Stimulated activated effector memory CD8-positive, alpha-beta T cell treated with anti-CD3 and anti-CD28 coated beads, Interleukin-12 subunit alpha, Interleukin-12 subunit beta, amount 100 ng/mL, for 72 hours (primary cell): ENCODE measurements at places on chromosomes 5 and 9.

GRCh38 chr5:59342181-59342580 lies 551.3 kb downstream of the PDE4D start:
- DNase-seq = no peak

DNA sequence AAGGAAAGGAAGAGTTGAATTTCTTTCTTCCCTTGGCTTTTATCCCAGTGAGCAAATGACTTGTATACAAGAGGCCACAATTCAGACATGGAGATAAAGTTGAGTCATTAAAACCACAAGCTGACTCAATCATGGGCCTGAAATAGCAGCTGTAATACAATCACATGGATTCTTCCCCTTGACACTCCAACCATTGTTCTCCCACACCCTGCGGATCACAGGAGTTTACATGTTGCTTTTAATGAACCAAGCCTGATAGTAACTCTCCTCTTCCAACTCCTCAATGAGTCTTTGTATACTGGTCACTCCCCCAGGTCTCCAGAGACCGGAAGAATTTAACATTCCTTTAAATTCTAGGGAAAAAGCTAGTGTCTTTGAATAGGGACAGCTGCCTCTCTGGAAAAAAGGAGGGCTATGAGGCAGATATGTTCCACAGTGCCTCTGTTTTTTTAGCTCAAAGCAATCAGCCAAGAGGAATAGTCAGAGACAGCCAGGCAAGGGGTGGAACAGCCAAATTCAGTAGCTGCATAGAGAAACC lies 32.4 kb downstream of the PCDHGC5 start:
- DNase-seq = no peak

- DNase-seq = no peak
Observed at GRCh38 chr5:87151547-87151946, 116.1 kb upstream of the RASA1 start.

GRCh38 chr5:95966005-95966404 lies 4.4 kb upstream of the ELL2 start:
- no peak for DNase-seq

GRCh38 chr5:138230261-138230660 lies 17.1 kb upstream of the CDC23 start:
- no peak for DNase-seq

DNA sequence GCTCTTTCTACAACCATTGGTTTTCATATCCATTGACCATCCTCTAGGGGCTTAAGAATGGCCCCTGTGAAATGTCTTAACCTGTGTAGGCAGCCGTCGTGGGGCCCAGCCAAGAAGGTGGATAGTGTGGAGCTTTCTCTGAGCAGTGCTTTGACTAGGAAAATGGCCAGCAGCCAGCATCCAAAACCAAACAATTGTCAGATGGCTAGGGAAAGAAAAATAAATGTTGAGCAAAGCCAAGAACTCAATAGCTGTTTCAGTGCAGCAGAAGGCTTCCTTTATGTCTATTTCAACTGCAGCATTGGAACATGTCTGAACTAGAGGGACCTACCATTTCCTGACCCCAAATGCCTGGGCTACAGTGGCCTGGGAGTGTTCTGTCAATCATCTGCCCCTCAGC lies 374.9 kb downstream of the TLE4 start:
- no peak for DNase-seq

- no peak for DNase-seq
Observed at GRCh38 chr9:131385296-131385695, 8.6 kb upstream of the PRRC2B start.

DNA sequence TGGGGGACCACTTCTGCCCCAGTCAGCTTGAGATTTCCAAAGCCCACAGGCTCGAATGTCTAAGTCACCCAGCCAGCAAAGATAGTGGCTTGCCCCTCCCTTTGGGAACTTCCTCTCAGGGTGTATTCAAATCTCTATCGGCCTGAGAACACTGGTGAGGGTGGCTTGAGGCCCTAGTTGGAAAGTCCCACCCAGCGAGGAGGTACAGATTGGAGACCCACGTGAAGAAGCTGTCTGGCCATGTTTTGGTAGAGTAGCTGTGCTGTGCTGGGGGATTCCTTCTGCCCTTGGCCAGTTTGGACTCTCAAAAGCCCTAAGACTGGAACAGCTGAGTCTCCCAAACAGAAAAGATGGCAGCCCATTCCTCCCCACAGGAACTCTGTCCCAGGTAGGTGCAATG lies 172.7 kb upstream of the RIOK2 start:
- DNase-seq = no peak

- DNase-seq = no peak
Observed at GRCh38 chr5:37005946-37006540, 129.5 kb downstream of the NIPBL start.

DNA sequence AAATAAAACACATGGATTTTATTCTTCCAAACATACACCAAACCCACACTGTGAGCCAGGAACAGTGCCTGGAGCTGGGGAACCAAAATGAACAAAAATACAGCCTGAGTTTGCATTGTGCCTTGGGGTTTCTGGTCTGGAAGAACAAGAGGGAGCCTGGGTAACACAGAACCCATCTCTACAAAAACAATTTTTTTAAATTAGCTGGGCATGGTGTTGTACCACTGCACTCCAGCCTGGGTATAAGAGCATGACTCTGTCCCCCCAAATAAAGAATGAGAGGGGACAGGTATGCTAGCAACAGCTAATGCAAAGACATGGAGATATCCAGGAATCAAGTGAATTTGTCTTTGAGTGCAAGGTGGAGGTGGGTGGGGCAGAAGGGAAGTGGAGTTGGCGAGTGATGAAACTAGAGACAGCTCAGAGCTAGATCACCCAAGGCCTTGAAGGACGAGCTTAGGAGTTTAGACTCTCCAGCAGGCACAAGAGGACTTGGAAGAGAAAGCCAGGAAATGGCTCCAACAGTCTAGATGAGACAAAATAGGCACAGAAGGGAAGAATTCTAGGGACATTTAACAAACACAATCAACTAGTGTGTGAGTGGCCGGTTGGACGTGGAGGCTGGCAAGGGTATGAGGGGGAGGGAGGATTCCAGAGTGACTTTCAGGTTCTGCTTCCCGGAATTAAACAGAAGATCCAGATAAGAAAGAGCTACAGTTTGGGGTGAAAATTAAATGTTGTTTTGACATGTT lies 47.4 kb downstream of the FNBP1 start:
- no peak for DNase-seq

DNA sequence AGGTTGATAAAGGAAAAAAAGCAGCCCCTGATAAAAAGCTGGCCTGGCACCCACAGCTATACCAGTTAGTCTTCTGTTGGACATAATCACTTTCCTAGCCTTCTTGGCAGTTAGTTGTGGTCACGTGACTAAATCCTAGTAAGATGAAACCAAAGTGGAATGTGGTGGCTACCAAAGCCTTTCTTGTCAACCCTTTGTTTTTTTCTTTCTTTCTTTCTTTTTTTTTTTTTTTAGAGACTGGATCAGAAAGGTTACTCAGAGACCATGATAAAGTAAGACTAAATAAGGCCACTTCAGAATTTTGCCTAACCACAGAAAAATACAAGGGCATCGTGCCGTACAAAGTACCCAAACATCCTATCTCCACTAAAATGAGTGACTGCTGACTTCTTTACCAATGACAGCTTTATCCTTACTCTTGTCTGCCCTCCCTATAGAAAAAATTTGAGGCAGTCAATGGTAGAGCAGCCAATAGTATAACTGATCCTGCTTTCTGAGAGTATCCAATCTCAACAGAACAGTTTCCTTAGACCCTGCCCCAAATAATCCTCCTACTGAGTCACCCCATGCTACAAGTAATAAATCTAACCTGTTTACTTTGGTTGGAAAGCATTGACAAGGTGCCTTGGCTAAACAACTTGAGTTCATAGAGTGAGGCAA lies 14.2 kb upstream of the KIF27 start:
- no peak for DNase-seq

DNA sequence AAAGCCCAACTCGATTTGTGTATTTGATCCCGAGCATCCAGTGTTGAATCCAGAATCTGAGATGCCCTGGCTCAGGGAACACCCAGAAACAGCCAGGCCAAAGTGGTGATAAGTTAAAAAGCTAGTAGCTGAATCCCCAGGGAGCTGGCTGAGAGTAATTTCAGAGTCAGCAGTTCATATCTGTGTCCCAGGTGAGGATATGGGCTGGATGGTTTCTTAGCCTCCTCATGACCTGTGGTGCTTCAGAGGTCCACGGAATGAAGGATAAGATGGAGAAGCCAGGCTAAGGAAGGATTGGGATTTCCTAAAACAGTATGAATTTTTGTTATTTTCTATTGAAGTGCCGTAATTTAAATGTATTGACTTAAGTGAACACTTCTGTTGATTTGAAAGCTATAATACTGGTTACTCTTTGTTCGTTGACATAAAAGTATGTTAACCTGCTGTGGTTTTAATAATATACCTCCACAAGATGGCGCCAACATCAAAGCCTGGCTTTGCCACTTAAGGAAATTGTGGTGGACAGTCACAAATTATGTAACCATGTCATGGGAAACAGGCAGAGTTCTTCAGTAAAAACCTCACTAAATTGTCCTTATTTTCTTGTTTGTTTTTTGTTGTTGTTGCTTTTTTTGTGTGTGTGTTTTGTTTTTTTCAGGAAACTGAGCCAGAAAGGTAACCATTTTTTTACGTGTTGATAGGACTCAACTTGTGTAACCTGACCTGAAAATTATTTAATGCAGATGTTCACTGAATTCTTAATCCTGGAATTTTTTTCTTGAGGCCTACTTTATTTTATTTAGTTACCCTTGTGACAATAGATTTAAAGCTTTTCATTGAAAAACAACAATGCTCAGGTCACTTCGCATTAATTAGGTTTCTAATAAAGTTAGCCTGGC lies 11.4 kb downstream of the MTAP start:
- no peak for DNase-seq

GRCh38 chr5:1174122-1174936 lies 27.1 kb upstream of the SLC6A19 start:
- peak; percentile 43 for DNase-seq

DNA sequence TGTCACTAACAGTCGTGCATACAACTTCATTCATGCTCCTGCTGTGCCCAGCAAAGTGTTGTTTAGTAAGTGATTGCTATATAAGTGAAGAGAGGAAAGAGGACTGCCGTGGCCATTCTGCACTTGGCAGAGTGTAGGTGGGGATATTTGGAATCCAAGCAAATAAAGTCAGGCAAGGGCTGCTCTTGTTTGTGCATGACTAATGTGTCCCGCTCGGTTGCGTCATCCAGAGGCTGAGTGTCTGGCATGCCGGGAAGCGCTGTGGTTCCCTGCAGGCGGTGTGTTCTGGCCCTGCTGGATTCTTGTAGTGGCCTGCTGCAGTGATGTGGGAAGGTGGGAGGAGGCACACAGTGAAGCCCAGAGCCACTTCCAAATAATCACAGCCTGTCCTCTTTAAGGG lies 136.9 kb upstream of the ANKH start:
- DNase-seq = no peak

DNA sequence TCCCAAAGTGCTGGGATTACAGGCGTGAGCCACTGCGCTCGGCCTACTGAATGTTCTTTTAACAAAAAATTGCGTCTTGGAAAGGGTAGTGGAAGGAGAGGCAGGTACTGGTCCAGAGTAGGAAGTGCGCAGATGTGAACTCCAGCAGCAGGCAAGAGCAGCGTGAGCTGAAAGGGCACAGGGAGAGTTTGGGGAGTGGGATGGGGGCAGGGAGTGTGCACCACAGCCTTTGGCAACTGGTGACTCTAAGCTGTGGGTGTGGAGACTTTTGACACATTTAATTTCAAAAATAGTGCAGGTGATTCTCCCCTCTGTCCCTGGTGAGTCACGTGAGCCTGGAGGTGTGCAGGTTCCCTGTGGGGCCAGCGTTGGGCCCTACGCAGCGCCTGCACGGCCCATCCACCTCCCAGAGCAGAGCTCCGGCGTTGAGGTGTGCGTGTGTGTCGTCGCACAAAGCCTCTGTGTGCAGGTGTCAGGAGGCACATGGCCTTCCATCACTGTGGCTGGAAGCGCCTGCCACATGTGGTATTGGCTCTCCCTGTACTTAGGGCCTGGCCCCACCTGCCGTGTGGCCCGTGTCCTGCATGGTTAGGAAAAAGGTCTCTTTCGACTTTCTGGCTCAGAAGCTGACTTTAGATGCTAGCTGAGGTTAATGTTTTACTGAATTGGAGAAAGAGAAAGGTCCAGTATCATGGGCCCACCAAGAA lies 11.5 kb downstream of the SQSTM1 start:
- no peak for DNase-seq

DNA sequence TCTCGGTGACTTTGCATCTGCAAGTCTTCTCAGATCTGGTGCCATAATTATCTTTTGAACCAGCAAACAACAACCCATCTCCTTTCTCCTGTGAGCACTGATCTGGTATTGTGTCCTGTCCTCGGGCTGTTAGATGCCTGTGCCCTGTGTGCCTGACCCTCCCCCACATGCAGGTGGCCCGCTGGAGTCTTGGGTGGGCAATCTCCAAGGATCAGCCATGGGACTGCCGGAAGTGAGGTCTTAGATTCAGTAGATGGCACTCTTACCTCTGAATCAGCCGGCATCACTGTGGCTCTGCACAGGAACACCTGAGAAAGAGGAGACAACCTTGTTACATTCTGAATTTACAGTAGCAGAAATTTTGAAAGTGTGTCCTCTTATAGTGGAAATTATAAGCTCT lies 172.4 kb downstream of the IRX2 start:
- DNase-seq = no peak

DNA sequence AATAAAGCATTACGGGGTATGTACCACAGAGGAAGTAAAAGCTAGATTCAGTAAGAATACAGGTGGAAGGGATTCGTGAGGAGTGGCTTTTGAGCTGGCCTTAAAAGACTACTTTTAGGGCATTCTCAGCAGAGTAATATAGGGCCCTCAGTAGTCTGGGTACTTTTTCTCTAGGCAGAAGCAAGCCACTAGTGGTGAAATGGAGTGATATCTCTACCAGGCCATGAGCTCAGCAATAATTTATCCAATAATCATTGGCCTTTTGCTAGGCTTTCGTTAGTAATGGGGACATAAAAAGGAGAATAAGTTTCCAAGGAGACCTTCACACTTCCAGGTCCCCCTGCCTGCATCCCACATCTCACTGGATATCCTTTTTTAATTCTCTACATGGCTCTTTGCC lies 1.7 kb downstream of the POLR3G start:
- DNase-seq = no peak

GRCh38 chr5:92206681-92207080 lies 823.6 kb upstream of the ARRDC3 start:
- no peak for DNase-seq

DNA sequence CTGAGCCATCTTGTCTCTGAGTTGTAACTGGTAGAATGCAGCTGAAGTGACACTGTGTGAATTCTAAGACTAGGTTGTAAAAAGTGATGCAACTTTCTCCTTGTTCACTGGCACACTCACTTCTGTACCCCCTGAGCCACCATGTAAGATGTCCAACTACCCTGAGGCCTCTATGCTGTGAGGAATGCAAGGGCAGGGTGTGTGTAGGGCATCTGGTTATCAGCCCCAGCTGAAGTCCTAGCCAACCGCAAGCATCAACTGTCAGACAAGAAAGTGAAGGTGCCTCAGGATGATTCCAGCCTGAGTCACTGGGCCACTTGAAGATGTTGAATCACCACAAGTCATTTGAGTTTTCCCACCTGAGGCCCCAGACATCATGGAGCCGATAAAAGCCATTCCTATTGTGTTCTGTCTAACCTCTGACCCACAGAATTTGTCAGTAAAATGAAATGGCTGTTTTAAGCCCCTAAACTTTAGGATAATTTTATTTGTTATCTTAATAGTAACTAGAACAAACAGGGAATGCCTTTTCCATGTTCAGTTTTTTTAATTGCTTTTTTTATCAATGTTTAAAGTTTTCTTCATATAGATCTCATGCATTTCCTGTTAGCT lies 18.7 kb upstream of the RHOBTB3 start:
- peak; percentile 57 for DNase-seq
